WTC11 (cell line): ENCODE measurements at places on chromosomes 13 and 19.
A peak's percentile ranks its signal among the peaks of the same experiment; 100 is the strongest.

- no peak for DNase-seq
These were observed 77.2 kb upstream of the TMTC4 start for GRCh38 chr13:100751826-100752225.

GRCh38 chr19:52622261-52622660 is 15.9 kb downstream of the ZNF83 start:
- peak; percentile 37 for DNase-seq

GRCh38 chr13:49023431-49023830 is 47.7 kb downstream of the FNDC3A start:
- no peak for DNase-seq

DNA sequence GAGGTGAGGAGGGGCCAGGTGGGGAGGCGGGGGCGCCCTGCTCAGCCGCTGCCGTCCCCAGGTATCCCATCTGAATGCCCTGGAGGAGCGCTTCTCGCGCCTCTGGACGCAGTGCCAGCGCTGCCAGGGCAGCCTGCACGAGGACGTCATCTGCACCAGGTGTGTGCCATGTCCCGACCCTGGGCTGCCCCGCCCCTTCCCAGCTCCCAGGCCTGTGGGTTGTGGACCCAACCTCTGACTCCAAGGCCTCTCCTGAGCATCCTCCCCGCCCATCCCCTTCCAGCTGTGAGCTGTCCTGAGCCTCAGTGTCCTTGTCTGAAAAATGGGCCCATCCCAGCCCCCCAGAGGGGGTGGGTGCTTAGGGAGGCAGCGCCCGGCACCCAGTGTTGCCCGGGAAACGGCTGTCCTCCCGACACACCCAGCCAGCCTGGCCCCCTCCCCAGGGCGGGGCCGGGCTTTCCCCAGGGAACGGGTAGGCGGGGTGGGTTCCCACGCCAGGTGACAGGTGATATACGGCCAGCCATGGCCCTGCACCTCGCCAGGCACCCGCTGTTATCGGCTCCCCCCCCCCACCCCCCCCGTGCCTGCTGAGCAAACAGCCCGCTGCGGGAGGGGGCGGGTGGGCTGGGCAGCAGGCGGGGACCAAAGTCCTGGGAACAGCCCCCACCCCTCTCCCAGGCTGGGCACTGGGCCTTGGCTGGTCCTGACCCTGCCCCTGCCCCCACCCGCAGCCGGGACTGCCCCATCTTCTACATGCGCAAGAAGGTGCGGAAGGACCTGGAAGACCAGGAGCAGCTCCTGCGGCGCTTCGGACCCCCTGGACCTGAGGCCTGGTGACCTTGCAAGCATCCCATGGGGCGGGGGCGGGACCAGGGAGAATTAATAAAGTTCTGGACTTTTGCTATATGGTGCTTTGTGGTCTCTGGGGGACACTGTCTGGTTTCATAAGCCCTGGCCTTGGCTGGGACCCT is 1.3 kb upstream of the SPIB start:
- no peak for DNase-seq

DNA sequence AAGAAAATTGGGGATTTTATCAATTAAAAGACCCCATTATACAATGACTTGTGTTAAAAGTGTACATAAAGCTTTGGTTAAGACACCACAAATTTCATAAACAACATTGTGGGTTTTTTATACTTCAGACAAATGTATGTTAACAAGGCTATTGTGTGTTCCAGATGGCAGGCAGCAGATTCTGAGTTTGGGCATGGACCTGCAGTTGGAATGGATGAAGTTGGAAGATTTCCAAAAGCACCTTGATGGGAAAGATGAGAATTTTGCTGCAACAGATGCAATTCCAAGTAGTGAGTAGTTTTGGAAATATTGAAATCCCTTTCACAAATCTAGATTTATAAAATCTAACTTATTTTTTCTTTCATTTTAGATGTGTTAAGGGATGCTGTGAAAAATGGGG is 25.4 kb downstream of the MPHOSPH8 start:
- DNase-seq = no peak
